ENCODE measurements at places on chromosomes 5 and 9.
A peak's percentile ranks its signal among the peaks of the same experiment; 100 is the strongest.

DNA sequence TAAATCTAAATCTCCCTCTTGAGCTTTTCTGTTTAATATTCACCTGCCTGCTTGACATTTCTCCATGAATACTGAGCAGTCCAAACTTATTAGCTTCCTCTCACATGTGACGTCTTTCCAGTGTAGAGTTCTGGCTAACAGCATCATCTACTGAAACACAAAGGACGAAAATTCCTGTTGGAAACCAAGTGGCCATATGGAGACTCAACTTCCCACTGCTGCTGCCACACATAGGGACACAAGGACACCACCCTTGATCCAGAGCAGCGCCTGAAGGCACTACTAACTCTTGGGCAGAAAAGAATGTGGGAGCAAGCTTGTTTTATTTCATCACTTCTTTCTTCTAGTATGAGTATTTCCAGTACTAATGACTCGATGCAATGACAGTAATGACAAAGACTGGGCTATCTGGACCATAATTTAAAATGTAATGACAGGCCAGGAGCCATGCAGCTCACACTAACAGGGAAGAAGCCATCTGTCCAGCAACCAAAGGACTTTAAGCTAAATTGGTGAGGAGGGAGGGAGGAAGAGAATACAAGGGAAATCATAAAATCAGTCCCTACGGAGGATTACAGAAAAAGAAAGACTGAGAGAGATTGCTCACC is 19.2 kb downstream of the RNF130 start:
- no peak for DNase-seq

- no peak for DNase-seq
These were observed 152.1 kb downstream of the UNC13B start for GRCh38 chr9:35313916-35314315.

GRCh38 chr5:129398026-129398678 is 61.9 kb upstream of the ADAMTS19 start:
- DNase-seq, result no peak

- DNase-seq, result no peak
These were observed 3.5 kb downstream of the LMX1B start for GRCh38 chr9:126617003-126617822.

GRCh38 chr9:4540425-4540824 is 50.2 kb downstream of the SLC1A1 start:
- DNase-seq, result no peak

DNA sequence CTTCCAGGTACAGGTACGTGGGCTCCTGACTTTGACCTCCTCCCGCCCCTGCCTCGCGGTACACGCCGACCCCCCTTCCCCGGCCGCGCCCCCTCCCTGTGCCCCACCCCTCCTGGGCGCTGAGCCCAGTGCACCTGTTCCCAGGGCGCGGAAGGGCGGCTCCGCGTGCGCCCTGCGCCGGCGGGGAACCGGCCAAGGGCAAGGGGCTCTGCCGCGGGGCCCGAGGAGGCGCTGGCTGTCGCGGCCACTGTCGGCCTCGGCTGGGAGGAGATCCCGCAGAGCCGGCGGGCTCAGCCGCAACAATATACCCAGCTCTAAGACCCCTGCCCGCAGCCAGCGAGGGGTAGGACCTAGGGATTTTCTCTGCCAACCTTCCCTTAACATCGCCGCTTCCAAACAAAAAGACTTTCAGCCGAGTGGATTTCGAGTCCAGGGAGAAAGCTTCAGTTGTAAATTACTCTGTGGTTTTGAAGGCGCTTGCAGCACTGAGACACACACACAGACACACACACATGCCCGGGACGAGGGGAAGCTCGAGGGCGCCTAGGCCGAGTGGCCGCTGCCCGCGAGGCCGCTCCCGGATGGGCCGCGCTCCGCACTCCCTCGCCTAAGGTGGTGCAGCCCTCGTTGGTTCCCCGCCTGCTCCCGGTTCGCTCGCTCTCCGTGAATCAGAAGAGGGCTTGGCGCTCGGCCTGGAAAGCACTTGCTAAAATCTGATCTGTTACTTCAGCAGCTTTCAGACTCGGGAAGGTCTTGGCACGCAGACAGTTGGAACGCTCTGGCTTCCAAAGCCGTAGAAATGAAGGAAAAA is 1.2 kb downstream of the FGF18 start:
- peak; percentile 85 for DNase-seq

DNA sequence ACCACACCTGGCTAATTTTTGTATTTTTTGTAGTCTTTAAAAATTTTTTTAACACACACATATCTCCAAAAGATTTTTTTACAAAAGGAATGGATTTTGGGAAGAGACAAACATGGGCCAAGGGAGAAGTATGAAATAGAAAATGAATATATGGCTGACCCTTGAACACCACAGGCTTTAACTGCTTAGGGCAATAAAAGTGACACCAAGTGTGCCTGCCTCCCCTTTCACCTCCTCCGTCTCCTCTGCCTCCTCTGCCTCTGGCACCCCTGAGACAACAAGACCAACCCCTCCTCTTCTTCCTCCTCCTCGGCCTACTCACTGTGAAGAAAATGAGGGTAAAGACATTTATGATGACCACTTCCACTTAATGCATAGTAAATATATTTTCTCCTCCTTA is 483.9 kb downstream of the KDM4C start:
- no peak for DNase-seq

- peak; percentile 17 for DNase-seq
These were observed 107.4 kb downstream of the SCAMP1 start for GRCh38 chr5:78467752-78468357.

GRCh38 chr5:59261969-59262368 is 631.6 kb downstream of the PDE4D start:
- DNase-seq, result no peak

DNA sequence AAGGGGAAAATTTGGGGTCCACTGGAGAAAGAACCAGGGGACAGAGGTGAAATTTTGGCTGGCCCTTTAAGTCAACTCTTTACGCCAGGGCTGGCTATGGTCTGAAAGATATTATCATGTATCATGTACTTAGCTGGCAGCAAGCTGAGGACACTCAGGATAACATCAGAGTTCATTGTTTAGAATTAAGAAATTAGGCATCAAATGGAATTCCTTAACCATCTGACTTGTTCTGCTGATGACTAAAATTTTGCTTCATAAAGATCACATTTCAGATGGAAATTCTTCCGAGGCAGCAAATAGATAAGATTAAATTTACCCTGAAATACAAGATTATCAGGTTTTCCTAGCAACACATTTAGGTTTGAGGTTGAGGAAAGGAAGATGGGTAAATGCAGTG is 269.4 kb upstream of the KLF9 start:
- DNase-seq, result no peak

- DNase-seq, result no peak
These were observed 1.6 kb downstream of the BICD2 start for GRCh38 chr9:92762781-92763708.

- no peak for DNase-seq
These were observed 17.1 kb downstream of the C9orf43 start for GRCh38 chr9:113427629-113428028.

GRCh38 chr9:92645041-92645440 is 24.9 kb downstream of the IPPK start:
- DNase-seq, result no peak

GRCh38 chr5:77991084-77991483 is 214.9 kb upstream of the TBCA start:
- no peak for DNase-seq

DNA sequence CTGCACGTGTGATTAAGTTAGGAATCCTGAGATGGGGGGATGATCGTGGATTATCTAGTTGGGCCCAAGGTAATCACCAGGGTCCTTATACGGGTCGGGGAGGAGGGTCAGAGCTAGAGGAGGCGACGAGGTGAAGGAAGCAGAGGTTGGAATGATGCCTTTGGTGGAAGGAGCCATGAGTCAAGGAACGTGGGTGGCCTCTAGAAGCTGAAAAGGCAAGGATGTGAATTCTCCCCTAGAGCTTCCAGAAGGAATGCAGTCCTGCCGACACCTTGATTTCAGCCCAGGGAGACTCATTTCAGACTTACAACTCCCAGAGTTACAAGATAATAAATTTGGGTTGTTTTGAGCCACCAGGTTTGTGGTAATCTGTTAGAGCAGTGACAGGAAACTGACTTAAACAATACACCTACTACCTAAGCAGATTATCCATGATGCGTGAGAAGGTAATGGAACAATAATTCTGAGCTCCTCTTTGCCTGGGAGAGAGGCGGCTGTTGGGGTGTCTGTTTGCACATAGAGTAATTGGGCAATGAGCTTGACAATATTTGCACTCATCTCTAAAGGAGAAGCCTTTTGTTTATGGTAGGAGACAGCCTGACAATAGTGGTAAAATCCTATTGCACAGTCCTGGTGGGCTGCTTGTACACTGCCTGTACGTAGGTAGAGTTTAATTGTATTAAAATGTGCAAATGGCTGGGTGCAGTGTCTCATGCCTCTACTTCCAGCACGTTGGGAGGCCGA is 129.3 kb upstream of the IER5L start:
- no peak for DNase-seq

DNA sequence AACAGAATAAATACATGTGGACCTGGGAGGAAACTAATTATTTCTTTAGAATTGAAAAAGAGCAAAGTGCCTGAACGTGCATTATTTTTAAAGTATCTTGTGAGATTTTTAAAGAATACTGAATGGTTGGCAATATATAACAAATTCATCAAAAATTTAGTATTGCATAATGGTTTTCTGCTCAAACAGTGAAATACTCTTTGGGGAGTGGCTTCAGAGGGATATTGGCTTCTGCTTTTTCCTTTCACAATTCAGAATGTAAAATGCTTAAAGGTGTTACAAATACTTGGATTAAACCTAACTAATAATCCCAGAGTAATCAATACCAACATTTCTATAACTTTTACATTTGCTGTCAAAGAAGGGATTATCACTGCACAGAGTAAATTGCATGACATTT is 379.3 kb upstream of the CHD1 start:
- DNase-seq, result no peak

GRCh38 chr5:1167361-1167727 is 34.1 kb upstream of the SLC6A19 start:
- DNase-seq, result no peak

- DNase-seq, result no peak
These were observed 67.1 kb downstream of the RETREG1 start for GRCh38 chr5:16549491-16550206.

DNA sequence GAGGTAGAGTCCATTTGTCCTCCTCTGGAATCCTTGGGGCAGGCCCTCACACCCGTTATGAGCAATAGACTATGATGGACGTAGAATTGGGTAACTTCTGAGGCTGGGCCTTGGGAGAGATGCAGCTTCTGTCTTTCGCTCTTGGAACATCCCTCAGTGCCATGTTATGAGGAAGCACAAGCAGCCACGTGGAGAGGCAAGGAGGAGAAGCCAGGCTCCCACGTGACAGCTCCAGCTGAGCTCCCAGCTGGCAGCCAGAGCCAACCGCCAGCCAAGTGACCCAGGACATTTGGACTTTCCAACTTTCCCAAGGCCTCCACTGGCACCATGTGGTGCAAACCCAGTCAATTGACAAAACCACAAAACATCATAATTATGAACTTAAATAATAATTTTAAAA is 43.0 kb upstream of the BOD1 start:
- no peak for DNase-seq

DNA sequence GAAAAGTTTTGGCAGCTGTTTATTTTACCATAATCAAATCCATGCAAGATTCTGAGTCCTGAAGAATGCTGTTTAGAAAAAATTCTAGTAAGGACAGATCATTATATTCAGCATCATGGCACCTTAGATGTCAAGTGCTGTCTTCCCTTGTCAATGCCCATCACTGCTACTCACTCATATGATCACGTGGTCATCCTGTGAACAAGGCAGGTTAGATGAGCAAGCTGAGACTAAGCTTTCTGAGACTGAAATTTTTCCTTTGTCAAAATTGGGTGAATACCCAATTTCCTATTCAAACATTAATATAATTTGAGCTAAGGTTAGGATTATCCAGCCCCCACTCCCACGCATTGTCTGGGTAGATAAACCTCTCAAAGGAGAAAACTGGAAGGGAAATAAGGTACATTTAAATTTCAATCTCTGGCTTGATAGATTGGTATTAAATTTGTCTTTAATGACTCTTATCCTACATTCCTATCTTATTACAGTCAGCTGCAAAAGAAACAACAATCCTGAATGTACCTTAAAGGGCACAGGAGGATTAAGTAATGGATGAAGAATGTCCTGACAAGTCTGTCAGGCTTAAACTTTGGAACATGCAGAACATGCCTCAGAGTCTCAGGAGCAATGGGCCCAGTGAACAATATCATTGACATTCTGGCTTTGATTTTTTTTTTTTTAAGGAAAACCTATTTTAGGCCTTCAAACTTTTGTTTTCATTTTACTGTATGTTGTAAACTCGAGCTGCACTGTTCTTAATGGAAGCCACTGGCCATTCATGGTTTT is 148.7 kb upstream of the RANBP3L start:
- DNase-seq, result peak; percentile 66

- no peak for DNase-seq
These were observed 68.5 kb downstream of the RICTOR start for GRCh38 chr5:39005566-39006232.

DNA sequence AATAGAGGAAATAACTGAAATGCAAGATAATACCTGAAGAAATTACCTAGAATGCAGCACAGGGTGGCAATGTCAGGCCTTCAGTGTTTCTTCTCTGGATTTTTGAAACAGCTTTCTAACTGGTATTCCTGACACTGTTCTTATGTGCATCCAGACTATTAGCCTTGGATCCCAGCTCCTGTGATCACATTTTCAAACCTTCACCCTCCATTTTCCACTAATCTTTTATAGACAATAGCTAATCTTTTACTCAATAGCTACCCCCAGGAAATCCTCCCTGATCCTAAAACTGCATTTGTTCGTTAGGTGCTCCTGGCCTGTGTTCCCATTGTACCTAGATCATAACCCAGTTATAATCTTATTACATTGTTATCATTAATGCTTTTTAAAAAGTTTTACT is 101.5 kb upstream of the DHFR start:
- no peak for DNase-seq

GRCh38 chr5:135526924-135527323 is 8.8 kb downstream of the NEUROG1 start:
- DNase-seq, result no peak

DNA sequence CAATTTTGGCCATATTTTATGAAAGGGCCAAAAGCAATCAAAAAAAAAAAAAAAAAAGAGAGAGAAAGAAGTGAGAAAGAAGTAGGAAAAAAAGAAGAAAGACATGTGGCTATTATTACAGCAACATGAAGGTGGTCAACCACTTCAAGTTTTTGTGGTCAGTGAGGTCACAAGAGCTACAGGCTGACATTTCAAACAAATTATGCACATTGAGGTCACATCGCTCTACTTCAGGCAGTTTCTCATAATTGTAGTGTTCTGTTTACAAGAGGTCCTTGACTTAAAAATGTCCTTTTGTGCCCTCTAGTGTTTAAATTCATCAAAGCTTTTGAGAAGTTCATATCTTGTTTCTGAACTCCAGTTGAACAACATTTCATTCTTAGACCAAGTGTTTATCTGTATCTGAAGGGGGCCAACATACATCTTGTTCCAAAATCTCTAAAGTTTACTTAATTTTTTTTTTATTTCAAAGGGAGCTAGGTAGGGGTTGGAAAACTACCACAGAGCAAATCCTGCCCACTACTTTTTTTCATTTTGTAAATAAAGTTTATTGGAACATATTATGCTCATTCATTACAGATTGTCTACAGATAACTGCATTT is 513.1 kb downstream of the PDE4D start:
- peak; percentile 44 for DNase-seq

All from retinal pigment epithelial cell (primary cell).